GM23248 (cell line): ENCODE measurements at places on chromosomes 16 and 17. TPM values are rescaled to one million over a fixed set of nuclear protein-coding genes. Genes with fewer than 3 reads are reported as not detected.
A peak's percentile ranks its signal among the peaks of the same experiment; 100 is the strongest.

DNA sequence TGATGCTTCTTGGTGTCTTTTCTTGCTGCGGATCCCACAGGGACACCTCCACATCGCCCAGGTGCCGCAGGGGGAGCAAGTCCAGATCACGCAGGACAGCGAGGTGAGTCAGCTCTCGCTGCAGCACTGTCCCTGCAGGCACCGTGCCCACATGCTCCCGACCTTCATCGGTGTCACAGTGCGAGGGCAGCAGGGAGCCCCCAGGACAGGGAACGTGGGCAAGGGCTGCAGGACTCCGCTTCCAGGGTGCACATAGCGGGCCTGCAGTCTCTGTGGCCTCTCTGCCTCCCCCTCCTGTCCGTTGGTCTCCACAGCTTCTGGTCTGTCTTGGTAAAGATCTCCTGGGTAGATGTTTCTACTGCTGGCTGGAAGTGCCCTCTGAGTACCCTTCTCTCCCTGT, 84.1 kb downstream of the BANP start:
- H3K36me3 ChIP-seq: no peaks in the 10 kb centered on the region
- H3K27ac ChIP-seq: no peak overlapping the region
- no peaks in the 10 kb centered on the region for H3K27me3 ChIP-seq
- no peak overlapping the region for H3K4me3 ChIP-seq
- DNase-seq: no peak

The CHP2 gene
- not detected in 2 replicates for total RNA-seq

The CCL14 gene
- not detected in 2 replicates for total RNA-seq

DNA sequence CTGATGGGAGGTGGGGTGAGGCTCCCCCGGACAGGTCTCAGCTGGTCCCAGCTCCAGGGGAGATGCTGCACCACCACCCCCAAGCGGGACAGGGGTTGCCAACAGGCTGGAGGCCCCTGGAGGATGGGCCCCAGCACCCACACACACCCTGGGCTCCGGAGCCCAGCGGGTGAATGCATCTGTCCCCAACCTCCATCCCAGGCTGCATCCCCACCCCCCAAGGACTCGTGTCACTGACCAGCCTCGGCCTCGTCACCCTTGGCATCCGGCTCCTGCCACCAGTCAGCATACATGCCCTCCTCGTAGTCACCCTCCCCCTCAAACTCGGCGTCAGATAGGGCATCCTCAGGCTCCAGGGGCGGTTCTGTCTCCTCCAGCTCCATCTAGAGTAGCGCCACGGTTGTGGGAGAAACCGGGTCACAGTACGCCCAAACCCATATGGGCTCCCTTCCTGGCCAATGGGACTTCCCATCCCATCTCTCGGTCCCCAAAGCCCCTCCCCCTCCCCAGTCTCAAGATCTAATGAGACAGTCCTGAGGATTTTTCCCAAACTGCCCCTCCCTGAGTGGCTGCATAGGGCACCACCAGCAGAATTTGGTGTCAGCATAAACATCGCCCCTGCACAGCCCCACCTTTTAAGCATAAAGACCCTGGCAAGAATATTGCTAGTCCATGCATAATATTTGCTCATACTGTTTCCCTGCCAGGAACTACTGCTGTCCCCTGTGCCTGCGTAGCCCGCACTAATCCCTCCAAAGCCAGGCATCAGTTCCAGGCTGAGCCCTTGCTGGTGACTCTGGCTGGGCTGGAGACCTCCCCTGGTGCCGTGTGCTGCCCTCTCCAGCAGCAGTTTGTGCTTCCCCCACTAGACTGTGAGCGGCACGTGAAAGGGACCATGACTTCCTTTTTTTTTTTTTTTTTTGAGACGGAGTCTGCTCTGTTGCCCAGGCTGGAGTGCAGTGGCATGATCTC, 8.4 kb downstream of the P3H4 start:
- peaks cover 14% of the 10 kb centered on the region for H3K4me1 ChIP-seq
- DNase-seq: no peak
- H3K27ac ChIP-seq: no peak overlapping the region

- peak; percentile 9 for DNase-seq
- no peaks in the 10 kb centered on the region for H3K36me3 ChIP-seq
- H3K27ac ChIP-seq: no peak overlapping the region
- H3K4me3 ChIP-seq: no peak overlapping the region
- no peaks in the 10 kb centered on the region for H3K4me1 ChIP-seq
Observed at GRCh38 chr16:21028728-21029127, 121.9 kb downstream of the DNAH3 start.

- peaks cover 20% of the 10 kb centered on the region for H3K4me1 ChIP-seq
- H3K27me3 ChIP-seq: no peaks in the 10 kb centered on the region
- H3K4me3 ChIP-seq: peak overlapping the region; percentile 56
- no peaks in the 10 kb centered on the region for H3K36me3 ChIP-seq
- peak; percentile 99 for DNase-seq
Observed at GRCh38 chr17:76515274-76515949, 14.2 kb upstream of the RHBDF2 start.

DNA sequence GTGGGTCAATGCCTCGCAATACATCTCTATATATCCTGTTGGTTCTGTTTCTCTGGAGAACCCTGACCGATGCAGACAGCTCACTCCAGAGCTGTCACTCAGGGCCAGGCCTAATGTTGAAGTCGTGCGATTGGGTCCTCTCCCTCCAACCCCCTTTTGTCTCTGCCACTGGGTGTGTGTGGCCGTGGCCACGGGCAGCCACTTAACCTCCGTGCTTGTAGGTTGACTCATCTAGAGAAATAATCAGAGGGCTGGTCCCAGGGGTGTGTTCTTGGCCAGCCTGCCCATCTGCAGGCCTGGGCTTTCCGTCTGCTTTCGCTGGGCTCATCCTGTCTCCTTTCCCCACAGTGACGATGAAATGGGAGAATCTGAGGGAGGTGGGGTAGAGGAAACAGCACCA, 7.4 kb downstream of the ADAD2 start:
- H3K4me1 ChIP-seq: no peaks in the 10 kb centered on the region
- H3K27me3 ChIP-seq: no peaks in the 10 kb centered on the region; the same call in none of the 2 replicates
- peak; percentile 68 for DNase-seq
- H3K36me3 ChIP-seq: no peaks in the 10 kb centered on the region

The GCGR gene
- not detected in 2 replicates for total RNA-seq

DNA sequence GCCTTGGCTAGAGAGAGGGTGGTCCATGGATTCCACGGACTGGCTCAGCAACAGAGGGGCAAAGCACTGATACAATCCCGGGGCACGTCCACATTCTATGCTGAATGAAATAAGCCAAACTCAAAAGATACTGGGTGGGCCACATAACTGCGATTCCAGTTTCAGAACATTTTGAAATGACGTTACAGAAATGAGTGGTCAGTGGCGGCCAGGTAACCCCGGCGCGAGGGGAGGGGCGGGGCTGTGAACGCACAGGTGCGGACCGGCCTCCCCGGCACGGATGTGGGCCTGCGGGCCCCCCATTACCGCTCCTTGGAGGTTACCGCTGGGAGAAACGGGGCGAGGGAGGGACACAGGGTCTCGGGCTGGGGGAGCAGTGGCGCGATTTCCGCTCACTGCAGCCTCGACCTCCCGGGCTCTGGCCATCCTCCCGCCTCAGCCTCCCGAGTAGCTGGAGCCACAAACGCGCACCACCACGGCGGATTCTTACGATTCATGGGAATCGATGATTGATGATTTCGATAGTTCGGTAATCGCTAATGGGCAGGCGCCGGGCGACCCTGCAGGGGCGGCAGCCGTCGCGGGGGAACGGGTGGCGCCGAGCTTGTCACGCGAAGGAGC, 559 bp downstream of the MVD start:
- peak overlapping the region; percentile 80 for H3K4me3 ChIP-seq
- no peaks in the 10 kb centered on the region for H3K27me3 ChIP-seq
- H3K27ac ChIP-seq: peak overlapping the region; percentile 57; the same call in 1 of the 2 replicates
- peak; percentile 41 for DNase-seq
